HAP-1 (cell line): ENCODE measurements at places on chromosomes 7 and 10.

- DNase-seq: no peak
Observed at GRCh38 chr7:47508389-47509380, 73.2 kb downstream of the TNS3 start.

- no peak for DNase-seq
Observed at GRCh38 chr7:111955616-111956015, 250.6 kb downstream of the DOCK4 start.

DNA sequence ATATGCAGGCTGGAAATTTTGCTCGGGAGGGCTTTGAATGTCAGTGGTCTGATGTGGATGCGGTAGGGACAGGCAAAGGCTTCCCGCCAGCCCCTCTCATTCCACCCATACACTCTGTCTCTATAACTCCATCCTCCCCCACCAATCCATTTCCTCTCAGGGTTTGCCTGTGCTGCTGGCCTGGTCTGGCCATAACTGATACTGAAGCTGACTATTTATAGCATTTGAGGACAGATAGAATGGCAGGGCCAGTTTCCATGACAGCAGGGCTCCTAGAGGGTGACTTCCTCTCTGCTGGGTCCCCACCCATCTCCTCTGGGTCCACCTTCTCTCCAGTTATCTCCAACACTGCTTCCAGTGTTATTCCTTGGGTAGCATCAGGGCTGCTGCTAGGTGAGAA lies 6.6 kb upstream of the PDLIM1 start:
- no peak for DNase-seq

- peak; percentile 56 for DNase-seq
Observed at GRCh38 chr10:110311357-110311949, 6.7 kb upstream of the SMNDC1 start.

- no peak for DNase-seq
Observed at GRCh38 chr7:139562961-139563565, 39.6 kb downstream of the CLEC2L start.

- DNase-seq: no peak
Observed at GRCh38 chr7:24898691-24899090, 81.3 kb downstream of the OSBPL3 start.
